ENCODE measurements at places on chromosomes 3 and 15.

DNA sequence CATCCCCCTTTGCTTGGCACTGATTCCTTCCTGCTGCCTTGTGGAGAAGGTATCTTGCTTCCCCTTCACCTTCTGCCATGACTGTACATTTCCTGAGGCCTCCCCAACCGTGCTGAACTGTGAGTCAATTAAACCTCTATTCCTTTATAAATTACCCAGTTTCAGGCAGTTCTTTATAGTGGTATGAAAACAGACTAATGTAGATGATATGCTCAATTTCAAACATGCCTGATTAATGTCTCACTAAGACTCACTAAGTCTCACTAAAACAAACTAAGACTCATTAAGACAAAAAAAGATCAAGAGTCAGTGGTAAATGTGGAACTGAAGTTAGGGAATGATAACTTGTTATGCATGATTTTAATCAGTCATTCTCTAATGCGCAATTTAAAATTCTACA, 606.6 kb downstream of the RBMS3 start:
- no peak for DNase-seq

- DNase-seq = no peak
These were observed 44.2 kb upstream of the CSPG5 start for GRCh38 chr3:47622671-47623461.

DNA sequence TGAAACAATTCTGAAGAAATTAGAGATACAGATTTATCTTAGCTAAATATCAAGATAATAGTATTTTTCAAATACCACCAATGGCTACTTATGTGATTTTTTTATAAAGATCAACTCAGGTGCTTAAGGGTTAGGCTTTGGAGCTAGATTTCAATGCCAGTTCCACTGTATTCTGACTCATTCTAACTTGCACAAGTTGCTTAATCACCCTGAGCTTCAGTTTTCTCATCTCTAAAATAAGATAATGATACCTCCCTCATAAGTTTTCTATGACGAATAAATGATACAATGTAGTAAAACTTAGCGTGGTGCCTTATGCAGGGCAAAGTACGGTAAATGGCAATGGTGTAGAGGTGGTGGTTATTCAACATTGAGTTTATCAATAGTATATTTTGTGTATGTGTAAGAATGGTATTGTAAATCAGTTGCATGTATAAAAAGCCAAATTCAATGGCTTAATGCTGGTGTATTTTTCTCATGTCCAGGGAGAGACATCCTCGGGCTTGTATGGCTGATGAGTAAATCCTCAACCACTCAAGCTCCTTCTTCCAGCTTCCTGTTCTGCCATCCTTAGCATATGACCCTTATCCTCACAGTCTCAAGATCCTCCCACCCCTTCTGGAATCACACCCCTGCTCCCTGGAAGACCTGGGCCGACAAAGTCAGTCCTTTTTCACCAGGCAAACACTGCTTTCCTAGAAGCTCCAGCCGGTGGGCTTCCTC, 505.9 kb upstream of the CFAP20DC start:
- DNase-seq = no peak

DNA sequence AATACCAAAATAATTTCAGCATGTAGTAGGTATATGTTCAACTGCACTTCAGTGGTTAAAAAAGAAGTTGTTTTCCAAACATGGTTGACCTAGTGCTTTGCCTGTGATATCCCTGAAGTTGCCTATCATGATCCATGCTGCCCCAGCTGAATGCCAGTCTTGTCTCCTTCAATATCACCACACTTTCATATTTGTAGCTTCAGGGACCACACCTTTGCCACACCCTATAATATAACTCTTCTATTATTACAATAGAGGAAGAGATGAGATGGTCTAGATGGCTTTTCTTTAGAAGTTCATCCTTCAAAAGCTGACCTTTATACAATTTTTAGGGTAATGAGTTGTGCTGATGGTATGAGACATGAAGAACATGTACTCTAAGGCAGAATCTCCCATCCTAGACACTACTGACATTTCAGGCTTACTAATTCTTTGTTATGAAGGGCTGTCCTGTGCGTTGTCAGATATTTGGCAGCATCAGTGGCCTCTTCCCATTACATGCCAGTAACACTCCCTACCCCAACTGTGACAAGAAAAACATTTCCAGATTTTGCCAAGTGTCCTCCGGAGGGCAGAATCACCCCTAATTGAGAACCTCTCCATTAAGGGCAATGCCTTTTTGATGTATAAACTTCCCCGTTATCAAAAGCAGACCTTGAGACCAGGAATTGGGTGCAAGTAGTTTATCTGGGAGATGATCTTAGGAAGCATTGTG, 76.2 kb upstream of the PLCL2 start:
- no peak for DNase-seq

DNA sequence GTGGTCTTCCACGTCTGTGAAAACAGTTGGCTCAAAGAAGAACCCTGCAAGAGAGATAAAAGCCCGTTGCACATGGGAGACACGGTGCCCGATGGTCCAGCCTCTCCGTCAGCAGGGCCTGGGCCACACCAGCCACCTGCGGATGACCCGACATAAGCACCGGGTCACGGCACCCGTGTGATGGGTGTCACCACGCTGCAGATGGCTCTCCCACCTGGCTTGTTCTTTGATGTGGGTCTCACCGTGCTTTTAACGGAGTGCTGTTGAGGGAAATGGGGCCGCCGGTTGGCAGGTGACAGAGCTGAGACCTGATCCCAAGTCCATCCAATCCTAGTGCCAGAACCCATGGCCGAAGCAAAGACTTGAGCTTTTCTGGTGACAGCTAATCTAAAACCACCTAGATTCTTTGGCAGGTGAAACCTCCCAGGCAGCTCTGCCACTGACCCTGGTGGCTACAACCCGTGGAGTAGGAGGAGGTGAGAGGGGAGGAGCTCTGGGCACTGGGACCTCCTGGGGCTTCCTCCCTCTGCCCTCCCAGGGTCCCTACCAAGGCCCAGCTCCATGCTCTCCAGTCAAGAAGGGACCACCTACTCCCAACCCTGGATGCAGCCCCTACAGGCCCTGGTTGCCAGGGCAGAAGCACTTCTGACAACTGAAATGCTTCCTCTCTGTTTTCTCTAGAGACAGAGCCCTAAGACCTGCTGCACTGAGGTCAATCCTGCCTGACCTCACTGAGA, 23.4 kb upstream of the SLC41A3 start:
- no peak for DNase-seq

GRCh38 chr15:97013491-97013890, 683.0 kb downstream of the NR2F2 start:
- no peak for DNase-seq

DNA sequence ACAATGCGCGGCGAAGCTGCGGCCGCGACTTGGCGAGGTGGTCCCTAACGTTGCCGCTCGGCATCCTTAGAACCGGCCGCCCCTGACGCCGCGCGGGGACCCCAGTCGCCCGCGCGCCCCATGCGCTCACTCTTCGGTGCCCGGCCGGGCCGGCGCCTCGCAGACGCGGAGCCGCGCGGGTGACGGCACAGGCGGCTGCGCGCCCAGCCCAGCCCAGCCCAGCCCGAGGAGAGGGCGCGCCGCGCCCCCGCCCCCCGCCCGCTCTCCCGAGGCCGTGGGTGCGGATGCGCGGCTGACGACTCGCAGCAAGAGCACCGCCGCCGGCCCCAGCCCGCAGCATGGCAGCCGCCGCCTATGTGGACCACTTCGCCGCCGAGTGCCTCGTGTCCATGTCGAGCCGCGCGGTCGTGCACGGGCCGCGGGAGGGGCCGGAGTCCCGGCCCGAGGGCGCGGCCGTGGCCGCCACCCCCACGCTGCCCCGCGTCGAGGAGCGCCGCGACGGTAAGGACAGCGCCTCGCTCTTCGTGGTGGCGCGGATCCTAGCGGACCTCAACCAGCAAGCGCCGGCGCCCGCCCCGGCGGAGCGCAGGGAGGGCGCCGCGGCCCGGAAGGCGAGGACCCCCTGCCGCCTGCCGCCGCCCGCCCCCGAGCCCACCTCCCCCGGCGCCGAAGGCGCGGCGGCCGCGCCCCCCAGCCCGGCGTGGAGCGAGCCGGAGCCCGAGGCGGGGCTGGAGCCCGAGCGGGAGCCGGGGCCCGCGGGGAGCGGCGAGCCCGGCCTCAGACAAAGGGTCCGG, 437 bp downstream of the KLF13 start:
- DNase-seq = no peak

GRCh38 chr3:151213881-151214280, 10.9 kb upstream of the GPR171 start:
- no peak for DNase-seq

- no peak for DNase-seq
These were observed 41.8 kb downstream of the SERP1 start for GRCh38 chr3:150504483-150504882.

GRCh38 chr3:170049146-170050000, 11.6 kb downstream of the GPR160 start:
- no peak for DNase-seq

DNA sequence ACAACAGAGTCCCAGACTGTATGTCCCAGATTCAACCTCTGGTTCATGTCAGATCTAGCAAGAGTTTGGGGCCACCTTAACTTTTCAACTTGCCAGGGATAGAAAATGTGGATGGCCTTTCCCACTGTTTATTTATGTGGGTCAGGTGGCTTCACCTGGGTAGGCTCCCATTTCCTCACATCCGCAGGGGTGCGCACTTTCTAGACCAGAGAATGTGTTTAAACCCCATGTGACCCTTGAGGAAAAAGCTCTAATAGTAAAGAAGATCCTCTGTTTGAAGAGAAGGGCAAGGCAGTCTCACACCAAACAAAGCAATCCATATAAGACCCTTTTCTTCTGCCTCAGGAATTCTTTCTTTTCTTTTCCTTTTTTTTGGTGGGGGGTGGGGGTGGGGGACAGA, 167.2 kb upstream of the TSC22D2 start:
- DNase-seq = no peak

DNA sequence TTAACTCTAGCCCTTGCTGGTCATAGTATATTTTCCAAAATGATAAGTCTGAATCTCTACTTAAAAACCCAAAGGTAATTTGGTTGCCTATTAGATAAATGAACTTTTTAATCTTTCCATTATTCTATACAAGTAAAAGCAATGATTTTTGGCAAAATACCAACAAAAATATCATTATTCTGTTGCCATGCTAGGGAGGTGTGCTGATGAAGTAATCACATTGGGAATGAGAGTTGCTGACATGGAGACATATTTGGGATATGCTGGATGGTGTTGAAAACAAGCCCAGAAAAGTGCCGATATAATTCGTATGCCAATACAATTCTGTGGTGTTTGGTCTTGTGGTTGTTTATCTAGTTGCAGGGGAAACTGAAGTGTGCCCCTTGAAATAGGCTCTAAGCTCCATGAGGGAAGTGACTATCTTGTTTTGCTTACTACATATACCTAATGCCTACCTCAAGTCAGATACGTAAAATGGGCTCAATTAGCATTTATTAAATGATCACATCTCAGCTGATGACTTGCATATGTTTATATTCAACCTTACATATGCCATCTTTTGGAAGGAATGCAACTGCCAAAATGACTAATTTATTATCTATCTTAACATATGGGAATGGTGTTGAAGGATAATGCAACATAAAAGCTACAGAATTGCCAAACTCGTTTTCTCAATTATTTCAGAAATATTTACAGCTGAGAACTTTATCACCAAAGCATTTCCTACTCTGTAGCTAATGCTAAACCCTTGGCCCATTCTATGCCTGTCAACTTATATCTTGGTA, 5.8 kb downstream of the TOPBP1 start:
- no peak for DNase-seq

DNA sequence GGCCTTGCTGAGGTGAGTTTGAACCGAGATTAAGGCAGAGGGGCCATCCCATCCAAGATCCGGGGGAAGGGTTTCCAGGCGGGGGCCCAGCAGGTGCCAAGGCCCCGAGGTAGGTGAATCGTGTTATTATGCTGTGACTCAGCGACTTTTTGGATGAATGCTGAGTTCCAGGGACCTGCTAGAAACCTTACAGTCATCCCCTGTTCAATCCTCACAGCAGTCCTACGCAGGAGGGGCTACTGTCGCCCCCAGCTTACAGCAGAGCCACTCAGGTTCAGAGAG, 40.9 kb downstream of the DNAJB8 start:
- no peak for DNase-seq

GRCh38 chr3:194937882-194938321, 252.2 kb downstream of the FAM43A start:
- DNase-seq = no peak
